HuH-7 (cell line): ENCODE measurements at places on chromosomes 2 and 18.

DNA sequence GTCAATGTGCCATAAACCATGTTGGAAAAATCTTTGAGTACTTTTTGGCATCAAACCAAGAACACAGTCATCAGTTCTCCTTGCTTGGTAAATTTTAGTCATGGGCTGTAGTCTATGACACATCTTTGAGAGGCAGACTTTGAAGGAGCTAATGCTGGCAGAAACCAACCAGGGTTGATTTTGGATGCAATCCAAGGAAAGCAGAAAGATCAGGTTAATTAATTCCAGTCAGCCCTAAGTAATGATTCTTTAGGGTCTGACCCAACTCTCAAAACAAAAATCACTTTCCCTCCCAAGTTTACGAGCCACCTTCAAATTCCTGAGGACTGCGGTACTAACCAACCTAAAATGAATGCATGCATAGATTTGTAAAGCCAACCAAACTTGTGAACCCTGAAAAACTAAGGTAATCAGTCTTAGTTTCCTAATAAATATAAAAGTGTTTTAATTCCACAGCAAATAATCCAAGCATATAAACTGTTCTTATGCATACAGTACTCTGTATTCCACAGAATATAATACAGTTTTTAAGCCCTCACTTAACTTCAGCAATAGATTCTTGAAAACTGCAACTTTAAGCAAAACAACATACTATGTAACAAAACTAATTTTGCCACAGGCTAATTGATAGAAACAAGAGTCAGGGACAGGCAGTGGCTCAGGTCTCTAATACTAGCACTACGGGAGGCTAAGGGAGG, 22.0 kb downstream of the AP1S3 start:
- no peak for DNase-seq

DNA sequence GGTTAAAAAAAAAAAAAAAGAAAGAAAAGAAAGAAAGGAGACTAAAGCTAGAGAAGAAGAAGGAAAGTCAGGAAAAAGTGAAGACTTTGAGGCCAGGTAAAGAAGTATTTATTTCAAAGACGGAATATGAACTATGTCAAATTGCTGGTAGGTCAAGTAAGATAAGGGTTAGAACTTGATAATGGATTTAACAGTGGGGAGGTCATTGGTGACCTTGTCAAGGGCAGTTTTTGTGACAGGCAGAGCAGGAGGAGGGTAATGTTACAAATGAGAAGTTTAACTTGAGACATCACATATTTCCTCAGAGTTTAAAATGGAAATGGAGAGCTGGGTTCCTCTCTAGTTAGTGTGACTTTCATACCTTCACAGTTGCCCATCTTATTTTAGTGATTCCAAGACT, 9.5 kb downstream of the WDR7 start:
- no peak for DNase-seq

DNA sequence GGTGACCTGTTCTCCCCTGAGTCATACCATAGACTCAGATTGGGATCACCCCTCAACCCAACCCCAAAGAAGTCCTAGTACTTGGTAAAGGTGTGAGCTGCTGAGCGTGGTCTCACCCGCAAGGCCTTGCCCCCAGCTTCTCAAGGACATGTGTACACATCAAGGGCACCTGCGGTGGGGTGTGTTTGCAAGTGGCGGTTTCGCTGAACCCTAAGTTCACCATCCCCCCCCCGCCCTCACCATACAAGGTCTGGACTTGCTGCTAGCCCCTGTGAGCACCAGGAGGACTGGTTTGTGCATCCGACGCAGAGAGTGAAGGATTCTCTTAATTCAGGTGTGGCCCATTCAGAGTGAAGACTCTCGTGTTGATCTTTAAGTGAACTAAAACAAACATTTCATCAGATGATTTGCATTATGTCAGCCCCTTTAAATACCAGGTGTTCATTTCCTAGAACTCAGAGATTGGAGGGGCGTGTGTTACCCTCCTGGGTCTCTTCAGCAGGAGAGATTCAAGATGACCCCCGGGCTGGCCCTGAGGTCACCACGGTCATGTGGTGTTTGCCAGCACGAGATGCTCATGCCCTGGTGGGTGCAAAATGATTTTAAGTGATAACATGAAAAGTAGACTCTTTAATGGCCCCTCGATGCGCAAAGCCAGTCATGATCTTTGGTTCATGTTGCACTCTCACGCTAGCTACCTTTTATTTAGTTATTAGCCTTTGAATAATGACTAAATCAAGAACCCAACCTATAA, 27.8 kb downstream of the MTERF4 start:
- no peak for DNase-seq

- DNase-seq: no peak
These were observed 22.7 kb upstream of the PKDCC start for GRCh38 chr2:42025151-42025582.

DNA sequence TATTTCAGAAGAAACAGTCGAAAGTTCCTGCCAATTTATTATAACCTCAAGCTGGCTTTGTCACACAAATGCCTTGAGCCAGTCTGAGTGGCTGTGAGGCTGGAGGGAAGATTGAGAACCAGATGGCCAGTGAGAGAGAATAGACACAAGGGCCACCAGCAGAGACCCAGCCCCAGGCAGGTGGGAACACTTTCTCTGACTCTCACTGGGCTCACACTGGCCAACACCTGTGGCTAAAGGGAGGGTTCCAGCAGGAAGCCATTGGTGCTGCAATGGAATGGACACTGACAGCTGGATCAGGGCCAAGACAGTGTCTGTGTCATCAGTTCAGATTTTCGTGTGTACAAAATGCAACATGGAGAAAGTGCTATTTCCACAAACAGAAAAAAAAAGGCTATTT, 29.9 kb downstream of the LOXHD1 start:
- DNase-seq: no peak

DNA sequence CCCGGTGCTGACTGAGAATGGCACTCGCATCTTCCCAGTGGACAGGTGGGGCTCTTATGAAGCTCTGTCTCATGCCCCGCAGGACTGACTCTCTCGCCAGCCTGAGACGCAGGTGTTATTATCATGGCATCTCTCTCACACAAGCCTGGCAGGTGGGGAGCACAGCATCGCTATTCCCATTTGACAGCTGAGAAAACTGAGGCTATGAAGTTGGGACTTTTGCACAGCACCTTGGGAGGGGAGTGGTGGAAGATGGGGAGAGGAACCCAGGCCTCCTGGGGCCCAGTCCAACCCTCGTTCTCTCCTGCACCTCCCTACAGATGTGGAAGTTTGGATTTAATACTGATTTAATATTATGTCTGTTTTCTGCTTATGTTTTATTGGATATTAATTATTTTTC, 9.0 kb upstream of the NTSR2 start:
- no peak for DNase-seq

- peak; percentile 30 for DNase-seq
These were observed 239.4 kb downstream of the KLHL29 start for GRCh38 chr2:23624378-23624777.

DNA sequence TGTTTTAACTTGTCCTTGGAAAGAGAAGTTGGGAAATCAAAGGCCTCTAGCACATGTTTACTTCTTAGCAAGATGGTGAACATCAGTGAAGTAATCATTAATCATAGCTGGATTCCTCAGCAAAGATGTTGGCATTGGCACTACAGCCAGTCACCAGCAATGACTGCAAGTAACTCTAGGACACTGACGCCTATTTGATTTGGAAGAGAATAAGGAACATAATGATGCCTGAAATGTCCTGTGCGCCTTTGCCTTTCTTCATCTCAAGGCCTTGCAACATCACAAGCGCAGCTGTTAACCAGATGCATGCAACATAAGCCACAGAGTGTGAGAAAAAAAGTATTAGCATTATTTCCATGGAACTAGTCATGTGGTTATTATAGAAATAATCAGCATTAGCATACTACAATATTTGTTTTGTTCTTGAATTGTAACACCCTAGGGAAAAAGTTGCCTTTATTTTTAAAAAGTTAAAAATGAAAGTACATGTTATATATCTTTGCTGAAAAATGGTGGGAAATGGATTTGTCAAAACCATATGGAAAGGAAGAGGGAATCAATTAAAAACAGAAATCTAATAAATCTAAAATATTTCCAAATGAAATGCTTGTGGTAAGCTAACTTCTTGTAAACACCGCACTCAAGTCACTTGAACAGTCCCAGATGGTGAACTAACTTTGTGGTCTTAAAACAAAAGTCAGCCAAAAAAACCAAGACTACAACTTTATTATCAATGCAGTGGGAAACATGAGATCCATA, 55.6 kb downstream of the THADA start:
- no peak for DNase-seq

GRCh38 chr2:102418421-102418961, 4.5 kb upstream of the IL18RAP start:
- DNase-seq: no peak

DNA sequence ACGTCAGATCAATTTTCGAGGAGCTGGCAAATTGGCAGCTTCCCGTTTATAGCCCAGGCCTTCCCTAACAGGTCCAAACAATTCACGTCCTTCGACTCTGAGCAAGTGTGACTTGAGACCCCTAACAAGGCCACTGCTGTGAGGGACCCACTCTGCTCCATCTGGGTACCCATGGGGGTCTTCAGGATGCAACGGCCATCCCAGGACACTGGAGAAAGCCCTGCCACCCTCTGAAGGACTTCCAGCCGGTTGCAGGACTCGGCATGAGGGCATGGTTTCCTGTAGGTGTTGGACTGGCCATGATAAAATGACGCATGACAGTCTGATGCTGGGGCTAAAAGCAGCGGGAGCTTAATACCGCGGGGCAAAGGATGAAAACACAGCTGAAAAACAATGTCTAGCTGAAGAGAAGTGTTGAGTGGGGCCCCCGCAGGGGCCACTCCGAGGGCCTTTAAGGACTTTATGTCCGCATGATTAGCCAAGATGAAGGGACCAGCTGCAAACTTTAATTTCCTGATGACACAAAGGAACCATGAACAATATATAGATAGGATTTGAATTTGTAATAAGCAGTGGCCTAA, 113.3 kb upstream of the ZNF521 start:
- DNase-seq: no peak

DNA sequence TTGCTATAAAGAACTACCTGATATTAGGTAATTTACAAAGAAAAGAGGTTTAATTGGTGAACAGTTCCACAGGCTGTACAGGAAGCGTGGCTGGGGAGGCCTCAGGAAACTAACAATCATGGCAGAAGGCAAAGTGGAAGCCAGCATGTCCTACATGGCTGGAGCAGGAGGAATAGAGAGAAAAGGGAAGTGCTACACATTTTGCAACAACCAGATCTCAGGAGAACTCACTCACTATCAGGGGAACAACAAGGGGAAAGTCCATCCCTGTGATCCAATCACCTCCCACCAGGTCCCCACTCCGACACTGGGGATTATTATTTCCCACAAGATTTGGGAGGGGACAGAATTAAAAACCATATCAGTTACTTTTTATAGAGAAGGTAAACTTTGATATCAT, 273.5 kb upstream of the MMADHC start:
- DNase-seq: no peak

DNA sequence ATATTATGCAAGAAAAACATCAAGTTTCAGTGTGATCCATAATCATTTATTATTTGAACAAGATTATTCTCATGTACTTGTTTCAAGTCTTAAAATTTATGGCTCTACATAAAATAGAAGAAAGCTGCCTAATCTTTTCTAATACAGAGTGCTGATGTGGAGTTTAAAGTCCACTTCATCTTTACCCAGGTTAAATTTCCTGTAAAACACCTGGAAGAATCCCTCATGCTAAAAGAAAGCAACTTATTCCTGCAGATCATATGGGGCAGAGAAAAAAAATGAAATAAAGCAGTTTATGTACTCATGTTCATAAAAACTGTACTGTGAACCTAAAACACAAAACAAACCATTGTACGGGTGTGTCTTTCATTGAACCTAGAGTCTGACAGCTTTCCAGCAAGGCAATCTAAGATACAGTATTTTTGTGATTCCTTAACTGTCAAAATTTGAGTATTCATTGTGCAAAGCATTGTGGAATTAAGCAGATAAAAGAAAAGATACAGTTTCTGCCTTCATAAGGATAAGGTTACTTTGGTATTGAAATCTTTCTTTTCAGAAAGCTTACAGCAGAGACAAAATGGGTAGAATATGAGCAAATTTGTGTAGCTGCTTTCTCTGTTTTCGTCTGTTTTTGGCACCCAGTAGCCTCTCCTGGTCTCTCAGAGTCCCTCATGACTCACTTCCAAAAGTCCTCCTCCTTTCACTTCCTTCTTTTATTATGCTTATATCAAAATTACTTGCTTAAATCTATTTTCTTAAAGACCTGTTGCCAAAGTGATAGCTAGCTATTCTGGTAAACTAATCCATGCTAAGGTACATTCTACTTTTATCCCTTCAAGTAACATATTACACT, 26.9 kb upstream of the GLS start:
- no peak for DNase-seq

- no peak for DNase-seq
These were observed 352.6 kb downstream of the SS18 start for GRCh38 chr18:25737710-25738311.

- DNase-seq: no peak
These were observed 97.1 kb downstream of the SH3RF3 start for GRCh38 chr2:109226128-109226527.

- no peak for DNase-seq
These were observed 102.9 kb downstream of the CCDC141 start for GRCh38 chr2:178947006-178947405.

DNA sequence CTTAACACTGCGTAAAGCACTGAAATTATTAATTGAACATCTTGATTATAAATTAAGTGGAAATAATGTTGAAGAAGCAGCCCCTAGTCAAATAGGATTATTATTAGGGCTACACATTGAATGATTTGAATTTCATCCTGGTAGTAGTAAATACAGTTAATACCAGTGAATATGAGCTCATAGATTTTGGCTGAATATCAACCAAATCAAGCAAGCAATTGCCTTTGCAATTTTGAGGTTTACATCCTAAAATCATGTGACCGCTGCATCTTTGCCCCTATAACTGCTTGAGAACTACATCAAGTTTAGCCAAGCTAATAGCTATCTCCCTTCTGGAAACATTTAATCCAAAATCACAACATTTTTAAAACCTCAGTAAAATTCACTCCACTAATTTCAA, 801.2 kb upstream of the PIK3C3 start:
- no peak for DNase-seq

GRCh38 chr2:50687327-50687726, 344.6 kb downstream of the NRXN1 start:
- no peak for DNase-seq

- no peak for DNase-seq
These were observed 10.0 kb downstream of the FAP start for GRCh38 chr2:162233197-162233596.

DNA sequence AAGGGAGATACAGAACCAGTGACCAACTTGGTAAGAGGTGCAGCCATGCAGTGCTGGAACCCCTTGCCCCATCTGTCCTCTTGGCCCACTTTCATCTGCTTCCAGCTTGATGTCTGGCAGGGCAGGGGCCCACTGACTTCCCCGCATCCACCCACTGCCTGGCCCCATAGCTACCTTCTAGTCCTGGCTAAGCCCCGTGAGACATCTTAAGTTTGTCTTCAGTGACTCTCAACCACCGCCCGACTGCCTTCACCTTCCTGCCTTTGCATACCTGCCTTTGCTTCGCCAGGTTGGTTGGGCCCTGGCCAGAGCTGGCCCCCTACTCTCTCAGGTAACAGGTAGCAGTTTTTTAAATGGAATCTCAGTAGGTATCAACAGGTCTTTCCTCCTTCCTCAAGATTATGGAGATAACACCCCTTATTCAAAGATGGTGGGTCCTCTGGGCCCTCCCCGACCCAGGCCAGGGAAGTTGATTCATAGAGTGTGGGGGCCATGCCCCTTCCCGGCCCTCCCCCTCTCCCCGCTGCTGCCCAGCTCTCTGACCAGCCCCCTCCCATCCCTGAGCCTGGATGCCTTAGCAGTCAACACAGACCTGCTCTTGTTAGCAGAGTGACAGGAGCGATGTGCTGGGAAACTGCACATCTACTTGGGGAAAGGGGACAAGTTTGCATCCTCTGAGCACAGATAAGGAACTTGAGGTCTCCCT, 2.8 kb downstream of the ARID5A start:
- no peak for DNase-seq
